K562 (cell line): ENCODE measurements at places on chromosomes 2 and 18. TPM values are rescaled to one million over a fixed set of nuclear protein-coding genes. Genes with fewer than 3 reads are reported as not detected.
A peak's percentile ranks its signal among the peaks of the same experiment; 100 is the strongest.

The C2orf66 gene
- total RNA-seq = not detected in 2 replicates

GRCh38 chr18:10477863-10478260, 23.4 kb downstream of the APCDD1 start:
- DNase-seq = no peak

GRCh38 chr18:6920099-6920955, 190.8 kb downstream of the ARHGAP28 start:
- peak; percentile 44 for DNase-seq

DNA sequence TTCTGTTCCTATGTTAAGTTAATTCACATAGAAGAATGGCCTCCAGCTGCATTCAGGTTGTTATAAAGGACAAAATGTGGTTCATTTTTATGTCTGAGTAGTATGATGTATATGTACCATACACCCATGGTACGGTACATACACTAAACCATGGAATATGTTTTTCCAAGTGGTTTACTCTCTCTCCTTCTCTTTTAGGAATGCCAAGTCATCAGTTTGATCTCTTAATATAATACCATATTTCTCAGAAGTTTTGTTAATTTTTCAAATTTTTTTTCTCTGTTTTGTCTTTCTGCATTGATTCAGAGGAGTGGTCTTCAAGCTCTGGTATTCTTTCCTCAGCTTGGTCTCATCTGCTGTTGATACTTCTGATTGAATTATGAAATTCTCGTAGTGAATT, 230.9 kb downstream of the DSEL start:
- no peak for DNase-seq

- no peak for DNase-seq
Measured at GRCh38 chr18:11419338-11419737, 190.1 kb upstream of the SLC35G4 start.

The SP5 gene
- total RNA-seq = 1.7 and 1.8 TPM in 2 replicates

DNA sequence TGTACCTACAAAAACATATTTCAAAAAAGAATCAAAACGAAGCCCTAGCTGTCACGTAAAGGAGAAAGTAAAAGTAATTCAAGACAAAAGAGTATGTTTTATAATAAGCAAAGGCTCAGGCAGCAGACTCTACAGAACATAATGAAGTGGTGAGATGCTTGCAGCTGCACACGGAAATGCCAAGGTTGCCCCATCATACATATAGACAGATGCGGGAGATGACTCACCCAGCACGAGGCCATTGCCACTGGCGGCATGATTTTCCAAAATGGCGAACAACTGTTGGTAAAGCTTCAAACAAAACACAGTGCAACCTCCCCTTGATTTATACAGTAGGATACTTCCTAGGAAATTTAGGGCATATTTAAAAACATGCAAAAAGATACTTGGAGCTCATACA, 26.0 kb upstream of the C1QL2 start:
- no peak for DNase-seq
